ENCODE measurements at places on chromosomes 5 and 9.

- DNase-seq = peak; percentile 71
These were observed 173.0 kb upstream of the DAPK1 start for GRCh38 chr9:87324613-87325194.

- no peak for DNase-seq
These were observed 416.6 kb downstream of the ARHGEF28 start for GRCh38 chr5:74042559-74042958.

GRCh38 chr5:140795259-140795641 lies 598 bp downstream of the PCDHA2 start:
- no peak for DNase-seq

- DNase-seq = no peak
These were observed 33.6 kb upstream of the TRIM32 start for GRCh38 chr9:116653348-116654058.

DNA sequence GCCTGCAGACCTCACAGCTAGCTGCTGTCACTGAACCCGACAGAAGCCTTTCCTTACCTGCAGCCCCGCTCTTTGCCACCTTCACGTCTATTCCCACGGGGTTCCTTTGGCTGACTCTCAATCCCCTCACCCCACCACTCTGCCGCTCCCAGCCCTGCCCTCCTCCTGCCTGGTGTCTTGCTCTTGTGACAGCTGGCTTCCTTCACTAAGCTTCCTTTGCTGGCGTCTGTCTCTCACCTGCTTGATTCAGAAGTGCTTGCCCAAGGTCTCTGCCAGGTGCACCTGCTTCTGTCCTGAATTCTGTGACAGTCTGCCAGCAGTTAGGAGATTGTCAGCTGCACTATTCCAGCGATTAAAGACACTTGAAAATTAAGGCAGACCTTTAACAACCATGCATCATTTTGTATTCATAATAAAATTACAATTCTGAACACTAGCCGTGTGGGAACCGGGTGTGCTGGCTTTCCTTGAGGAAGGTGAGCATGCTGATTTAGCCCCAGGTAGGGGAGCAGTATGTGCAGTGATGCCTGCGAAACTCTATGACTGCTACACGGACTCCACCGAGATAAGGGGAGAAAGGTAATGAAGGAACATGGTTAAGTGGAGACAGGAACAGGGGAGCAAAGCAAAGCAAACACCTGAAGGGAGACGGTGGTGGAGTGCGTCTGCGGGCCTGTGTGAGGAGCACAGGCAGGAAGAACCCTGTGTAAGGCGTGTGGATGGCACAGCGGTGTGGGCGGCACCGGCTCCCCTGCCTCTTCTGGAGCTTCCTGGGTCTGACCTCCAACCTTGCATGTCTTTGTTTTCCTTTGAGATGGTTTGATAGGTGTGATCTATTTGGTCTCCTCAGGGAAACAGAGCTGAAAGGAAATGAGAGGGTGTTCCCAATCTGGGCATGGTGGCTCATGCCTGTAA lies 80.1 kb upstream of the CACNA1B start:
- no peak for DNase-seq

- DNase-seq = no peak
These were observed 9.6 kb downstream of the EPB41L4B start for GRCh38 chr9:109311286-109311685.

DNA sequence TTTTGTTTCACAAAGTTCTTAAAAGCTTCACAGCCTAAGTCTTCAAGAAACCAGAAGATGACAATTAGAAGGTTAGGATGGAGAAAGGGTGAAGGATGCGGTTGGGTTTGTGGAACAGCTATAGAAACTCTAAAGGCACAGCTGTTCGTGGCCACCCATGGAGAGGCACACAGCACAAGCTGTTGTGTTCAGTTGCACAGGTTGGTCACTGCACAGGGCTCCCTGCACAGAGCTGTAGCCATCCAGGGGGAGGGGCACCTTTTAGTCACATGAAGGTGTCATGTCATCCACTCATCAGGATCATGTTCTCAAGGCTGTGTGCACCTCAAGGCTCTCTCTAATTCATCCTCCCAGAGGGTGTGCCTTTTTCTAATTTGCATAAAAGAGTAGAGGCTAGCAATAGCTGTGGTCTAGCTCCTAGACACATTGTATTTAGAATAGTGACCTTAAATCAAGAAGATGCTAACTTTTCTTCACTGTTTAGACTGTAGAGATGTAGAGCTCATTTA lies 5.0 kb upstream of the RASGRF2 start:
- no peak for DNase-seq

DNA sequence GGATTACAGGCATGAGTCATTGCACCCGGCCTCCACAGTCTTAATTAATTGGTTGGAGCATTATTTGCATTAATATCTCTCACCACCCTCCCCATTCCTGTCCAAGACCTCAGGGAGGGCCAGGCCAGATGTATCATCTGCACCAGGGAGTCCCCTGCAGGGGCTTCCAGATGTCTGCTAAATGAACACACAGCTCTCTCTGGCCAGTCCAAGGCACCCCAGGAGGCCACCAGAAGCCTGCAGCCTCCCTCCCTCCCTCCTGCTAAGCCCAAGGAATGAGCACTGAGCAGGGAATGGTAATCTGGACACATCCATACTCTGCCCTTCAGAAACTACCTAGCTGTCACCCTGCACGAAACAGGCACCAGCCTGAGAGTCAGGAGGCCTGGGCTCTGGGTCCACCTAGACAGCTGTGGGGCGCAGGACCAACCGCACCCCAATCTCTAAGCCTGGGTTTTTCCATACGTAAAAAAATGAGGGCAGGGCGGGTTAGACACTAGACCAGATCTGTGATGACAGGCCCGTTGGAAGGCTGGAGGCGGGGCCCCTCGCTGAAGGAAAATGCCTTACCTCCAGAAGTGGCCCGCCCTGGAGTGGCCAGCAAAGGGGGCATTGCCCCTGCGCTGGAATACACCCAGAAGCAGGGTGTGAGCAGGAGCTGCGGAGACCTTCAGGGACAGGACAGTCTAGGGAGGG lies 8.3 kb downstream of the CIZ1 start:
- DNase-seq = no peak

- DNase-seq = no peak
These were observed 454.4 kb upstream of the ACTBL2 start for GRCh38 chr5:57937025-57937424.

DNA sequence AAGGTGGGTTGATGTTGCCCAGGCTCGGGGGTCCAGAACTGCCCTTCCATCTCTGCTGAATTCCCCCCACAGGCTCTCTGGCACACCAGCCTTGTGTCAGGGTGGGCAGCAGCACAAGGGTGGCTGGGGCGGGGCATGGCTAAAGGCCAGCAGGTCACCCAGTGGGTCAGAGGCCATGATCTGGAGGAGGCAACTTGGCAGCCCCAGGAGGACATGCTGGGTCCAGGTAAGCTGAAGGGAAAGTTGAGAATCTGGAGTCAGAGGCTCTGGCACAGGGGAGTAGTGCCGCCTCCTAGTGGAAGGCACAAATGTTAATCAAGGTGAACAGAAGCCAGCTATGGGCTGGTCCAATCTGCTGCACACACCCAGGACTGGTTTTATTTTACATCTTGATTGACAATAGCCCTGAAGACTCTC lies 6.2 kb downstream of the TMEM8B start:
- DNase-seq = peak; percentile 36

GRCh38 chr5:77102549-77102948 lies 15.5 kb upstream of the ZBED3 start:
- no peak for DNase-seq

GRCh38 chr9:134085674-134086073 lies 17.8 kb upstream of the BRD3 start:
- no peak for DNase-seq

- DNase-seq = no peak
These were observed 17.6 kb downstream of the CAMK2A start for GRCh38 chr5:150271923-150272322.
